ENCODE measurements at places on chromosomes 13 and 19. TPM values are rescaled to one million over a fixed set of nuclear protein-coding genes. Genes with fewer than 3 reads are reported as not detected.

GRCh38 chr13:89832827-89833226, 1514.7 kb upstream of the MIR17HG start:
- DNase-seq, result peak; percentile 10
- H3K27me3 ChIP-seq, result no peaks in the 10 kb centered on the region
- peak overlapping the region; percentile 43 for H3K27ac ChIP-seq
- H3K4me1 ChIP-seq, result peaks cover 10% of the 10 kb centered on the region

GRCh38 chr19:19185853-19186740, 5.9 kb downstream of the BORCS8 start:
- H3K27me3 ChIP-seq, result no peaks in the 10 kb centered on the region
- H3K36me3 ChIP-seq, result no peaks in the 10 kb centered on the region
- H3K4me3 ChIP-seq, result no peak overlapping the region
- DNase-seq, result peak; percentile 66
- H3K27ac ChIP-seq, result no peak overlapping the region

DNA sequence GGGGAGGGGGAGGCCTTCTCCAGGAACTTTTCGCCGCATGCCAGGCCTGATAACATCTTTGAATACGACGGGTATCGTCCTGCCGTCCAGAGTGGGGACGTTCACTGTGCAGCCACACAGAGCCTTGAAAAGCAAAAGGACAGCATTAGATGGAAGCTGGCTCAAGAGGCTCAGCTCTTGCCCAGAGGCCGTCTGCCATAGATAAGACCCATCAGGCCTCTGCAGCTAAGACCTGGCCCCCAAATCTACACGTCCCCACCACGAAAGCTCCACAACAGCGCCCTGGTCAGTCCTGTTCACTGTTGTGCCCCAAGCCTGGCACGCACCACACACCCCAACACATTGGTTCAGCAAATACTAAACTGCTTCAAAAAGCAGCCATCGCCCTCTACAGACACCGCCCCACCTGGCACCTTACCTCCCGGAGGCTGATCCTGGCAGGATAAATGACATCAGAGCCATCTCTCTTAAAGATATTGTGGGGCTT, 2.1 kb downstream of the DNAJB1 start:
- no peak overlapping the region for H3K4me3 ChIP-seq

- no peak for DNase-seq
- H3K36me3 ChIP-seq, result peaks cover 5% of the 10 kb centered on the region
- H3K27ac ChIP-seq, result no peak overlapping the region
Measured at GRCh38 chr19:49651029-49651819, 9.2 kb downstream of the SCAF1 start.

DNA sequence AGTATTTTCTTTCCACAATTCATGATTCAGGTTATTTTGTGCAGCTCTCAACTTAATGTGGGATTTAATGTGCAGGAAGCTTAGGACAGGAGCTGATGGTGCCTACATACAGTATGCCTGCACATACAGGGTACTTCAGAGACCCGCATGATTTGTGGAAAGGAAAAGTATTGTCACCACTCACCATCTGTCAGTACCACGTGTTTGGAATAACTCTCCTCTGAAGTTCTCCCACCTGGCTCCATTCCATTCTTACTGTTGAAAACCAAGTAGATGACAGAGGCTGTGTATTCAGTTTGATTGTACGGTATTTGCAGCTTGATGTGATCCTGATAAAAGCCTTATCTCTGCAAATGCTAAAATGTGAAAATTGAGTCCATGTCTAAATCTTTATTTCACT, 85.7 kb downstream of the ZAR1L start:
- H3K36me3 ChIP-seq, result no peaks in the 10 kb centered on the region
- H3K4me3 ChIP-seq, result no peak overlapping the region
- no peaks in the 10 kb centered on the region for H3K27me3 ChIP-seq
- H3K4me1 ChIP-seq, result peaks cover 36% of the 10 kb centered on the region

- H3K27me3 ChIP-seq, result no peaks in the 10 kb centered on the region
- H3K4me3 ChIP-seq, result no peak overlapping the region
- H3K27ac ChIP-seq, result no peak overlapping the region
- no peaks in the 10 kb centered on the region for H3K4me1 ChIP-seq
Measured at GRCh38 chr19:18776736-18777135, 14.4 kb downstream of the COMP start.

GRCh38 chr19:19964416-19964815, 63.7 kb downstream of the ZNF93 start:
- no peak for DNase-seq
- H3K4me1 ChIP-seq, result no peaks in the 10 kb centered on the region
- no peaks in the 10 kb centered on the region for H3K27me3 ChIP-seq
- H3K27ac ChIP-seq, result no peak overlapping the region

- H3K4me1 ChIP-seq, result peaks cover 76% of the 10 kb centered on the region
- no peak overlapping the region for H3K4me3 ChIP-seq
- DNase-seq, result peak; percentile 67
- H3K36me3 ChIP-seq, result 0 out of 2 replicates have a peak, but pooled peaks cover 2% of the 10 kb centered on the region
Measured at GRCh38 chr13:97256343-97256783, 34.2 kb downstream of the MBNL2 start.

DNA sequence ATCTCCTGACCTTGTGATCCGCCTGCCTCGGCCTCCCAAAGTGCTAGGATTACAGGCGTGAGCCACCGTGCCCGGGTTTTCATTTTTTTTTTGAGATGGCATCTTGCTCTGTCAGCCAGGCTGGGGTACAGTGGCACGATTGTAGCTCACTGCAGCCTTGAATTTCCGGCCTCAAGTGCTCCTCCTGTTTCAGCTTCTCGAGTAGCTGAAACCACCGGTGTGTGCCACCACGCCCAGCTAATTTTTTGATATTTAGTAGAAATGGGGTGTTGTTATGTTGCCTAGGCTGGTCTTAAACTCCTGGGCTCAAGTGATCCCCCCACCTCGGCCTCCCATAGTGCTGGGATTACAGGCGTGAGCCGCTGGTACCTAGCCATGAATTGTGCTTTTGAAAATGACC, 5.9 kb downstream of the ADAT3 start:
- no peak overlapping the region for H3K27ac ChIP-seq
- no peak for DNase-seq
- H3K27me3 ChIP-seq, result no peaks in the 10 kb centered on the region
- H3K4me1 ChIP-seq, result peaks cover 16% of the 10 kb centered on the region
- H3K36me3 ChIP-seq, result 0 out of 2 replicates have a peak, but pooled peaks cover 3% of the 10 kb centered on the region

- no peaks in the 10 kb centered on the region for H3K36me3 ChIP-seq
- H3K27me3 ChIP-seq, result peaks cover 2% of the 10 kb centered on the region
- H3K4me1 ChIP-seq, result peaks cover 54% of the 10 kb centered on the region
- peak overlapping the region; percentile 3 for H3K4me3 ChIP-seq
Measured at GRCh38 chr19:40603071-40603388, 1.9 kb downstream of the LTBP4 start.

DNA sequence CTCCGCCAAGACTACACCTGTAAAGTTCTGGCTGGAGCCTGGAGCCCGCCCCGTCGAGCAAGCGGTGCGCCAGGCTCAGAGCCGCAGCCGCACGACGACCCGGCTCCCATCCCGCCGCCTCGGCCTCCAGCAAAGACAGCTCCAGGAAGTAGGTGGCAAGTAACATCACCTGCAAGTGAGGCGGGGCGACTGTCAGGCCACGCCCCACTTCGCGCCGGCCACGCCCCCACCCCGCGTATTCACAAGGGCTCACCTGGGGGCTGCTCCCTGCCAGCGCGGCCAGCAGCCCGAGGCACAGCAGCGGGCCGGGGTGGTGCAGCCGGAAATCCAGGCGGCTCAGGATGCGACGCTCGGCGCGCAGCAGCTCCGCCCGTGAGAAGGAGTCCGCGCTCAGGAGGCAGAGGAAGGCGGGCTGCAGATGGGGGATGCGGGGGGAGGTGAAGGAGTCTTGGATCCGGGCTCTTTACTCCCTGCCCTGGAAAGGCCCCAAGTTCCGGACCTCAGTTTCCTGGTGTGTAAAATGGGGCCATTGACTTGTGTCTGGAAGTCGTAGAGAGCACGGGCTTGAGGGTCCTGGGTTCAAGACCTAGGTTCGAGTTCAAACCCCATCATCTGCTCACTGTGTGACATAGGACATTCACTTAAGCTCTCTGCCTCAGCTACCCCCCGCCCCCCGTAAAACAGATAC, 3.2 kb downstream of the CCNP start:
- H3K27ac ChIP-seq, result no peak overlapping the region
- no peaks in the 10 kb centered on the region for H3K36me3 ChIP-seq
- H3K4me1 ChIP-seq, result peaks cover 14% of the 10 kb centered on the region
- H3K27me3 ChIP-seq, result no peaks in the 10 kb centered on the region

GRCh38 chr13:79246578-79246949, 159.5 kb downstream of the RBM26 start:
- no peaks in the 10 kb centered on the region for H3K27me3 ChIP-seq
- no peak for DNase-seq
- H3K4me1 ChIP-seq, result no peaks in the 10 kb centered on the region
- no peaks in the 10 kb centered on the region for H3K36me3 ChIP-seq
- no peak overlapping the region for H3K27ac ChIP-seq

DNA sequence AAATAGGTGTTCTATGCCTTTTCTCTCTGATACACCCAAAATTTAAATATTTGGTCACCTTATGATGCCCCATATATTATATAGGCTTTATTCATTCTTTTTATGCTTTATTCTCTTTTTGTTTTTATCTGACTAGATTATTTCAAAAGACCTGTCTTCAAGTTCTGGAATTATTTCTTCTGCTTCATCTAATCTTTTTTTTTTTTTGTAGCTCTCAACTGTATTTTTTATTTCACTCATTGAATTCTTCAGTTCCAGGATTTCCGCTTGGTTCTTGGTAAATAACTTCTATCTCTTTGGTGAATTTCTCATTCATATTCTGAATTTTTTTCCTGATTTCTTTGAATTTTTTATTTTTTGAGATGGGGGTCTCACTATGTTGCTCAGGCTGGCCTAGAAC, 3.9 kb upstream of the CLEC4M start:
- no peaks in the 10 kb centered on the region for H3K36me3 ChIP-seq
- no peaks in the 10 kb centered on the region for H3K27me3 ChIP-seq
- no peaks in the 10 kb centered on the region for H3K4me1 ChIP-seq
- DNase-seq, result no peak

DNA sequence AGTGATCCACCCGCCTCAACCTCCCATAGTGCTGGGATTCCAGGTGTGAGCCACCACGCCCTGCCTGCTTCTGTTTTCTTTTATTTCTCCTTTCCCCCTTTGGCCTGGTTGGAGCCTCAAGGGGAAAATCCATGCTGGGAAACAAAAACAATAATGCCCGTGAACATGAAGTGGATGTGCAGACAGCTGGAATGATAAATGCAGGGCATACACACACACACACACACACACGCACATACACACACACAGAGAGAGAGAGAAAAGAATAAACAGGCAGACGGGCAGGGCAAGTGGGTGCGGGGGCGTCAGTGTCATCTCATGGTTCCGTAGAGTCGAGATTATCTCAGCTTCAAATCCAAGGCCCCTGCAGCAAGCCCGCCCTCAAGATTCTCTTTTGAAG, 4.4 kb upstream of the PLEKHF1 start:
- H3K36me3 ChIP-seq, result no peaks in the 10 kb centered on the region
- H3K27ac ChIP-seq, result no peak overlapping the region
- DNase-seq, result no peak
- no peaks in the 10 kb centered on the region for H3K27me3 ChIP-seq
- H3K4me1 ChIP-seq, result peaks cover 23% of the 10 kb centered on the region

GRCh38 chr13:73851104-73851503, 283.1 kb downstream of the KLF12 start:
- H3K4me1 ChIP-seq, result no peaks in the 10 kb centered on the region
- DNase-seq, result no peak
- no peak overlapping the region for H3K4me3 ChIP-seq
- H3K27me3 ChIP-seq, result no peaks in the 10 kb centered on the region

GRCh38 chr19:17629760-17630159, 58.4 kb downstream of the UNC13A start:
- H3K27me3 ChIP-seq, result no peaks in the 10 kb centered on the region
- H3K27ac ChIP-seq, result no peak overlapping the region
- no peaks in the 10 kb centered on the region for H3K36me3 ChIP-seq
- DNase-seq, result no peak
- no peaks in the 10 kb centered on the region for H3K4me1 ChIP-seq

DNA sequence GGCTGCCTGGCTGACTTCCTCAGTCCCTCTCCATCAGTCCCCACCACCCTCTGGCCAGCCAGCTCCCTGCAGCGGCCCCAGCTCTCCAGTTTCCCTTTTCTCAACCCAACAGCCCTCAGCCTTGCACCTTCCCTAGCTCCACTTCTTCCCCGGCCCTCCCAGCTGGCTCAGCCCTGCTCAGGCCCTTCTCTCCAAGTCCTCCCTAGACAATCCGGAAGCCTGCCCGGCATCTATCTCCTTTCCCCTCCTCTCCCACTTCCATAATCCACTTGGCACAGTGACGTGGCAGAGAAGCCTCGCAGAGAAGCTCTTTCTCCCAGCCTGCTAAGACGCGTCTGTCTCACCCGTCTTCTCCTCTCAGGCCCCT, 1.1 kb downstream of the UBXN6 start:
- no peaks in the 10 kb centered on the region for H3K27me3 ChIP-seq
- H3K36me3 ChIP-seq, result peaks cover 2% of the 10 kb centered on the region
- peak overlapping the region; percentile 70 for H3K27ac ChIP-seq
- H3K4me3 ChIP-seq, result peak overlapping the region; percentile 76

DNA sequence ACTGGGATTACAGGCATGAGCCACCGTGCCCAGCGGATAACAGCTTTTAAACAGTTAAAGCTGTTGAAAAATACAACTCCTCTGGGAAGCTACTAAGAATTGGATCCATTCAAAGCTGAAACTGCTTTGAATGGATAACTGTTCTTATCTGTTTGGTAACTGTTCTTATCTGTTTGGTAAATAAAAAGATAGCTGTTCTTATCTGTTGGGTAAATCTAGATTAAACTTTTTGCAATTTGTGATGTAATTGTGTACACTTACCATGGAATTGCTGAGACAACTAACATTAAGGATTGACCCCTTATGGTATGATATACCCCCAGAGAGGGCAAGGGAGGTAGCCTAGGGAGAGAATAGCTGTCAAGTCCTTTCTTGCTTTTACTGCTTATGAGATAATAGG, 27.9 kb upstream of the SPART start:
- no peak overlapping the region for H3K4me3 ChIP-seq
- peaks cover 7% of the 10 kb centered on the region for H3K4me1 ChIP-seq
- H3K27me3 ChIP-seq, result no peaks in the 10 kb centered on the region
- H3K27ac ChIP-seq, result no peak overlapping the region
- no peak for DNase-seq

GRCh38 chr19:3538965-3539755, at the start of gene TEKTIP1:
TEKTIP1 (plus strand) TSS chr19:3539174; CDS start chr19:3539178, 4 bp downstream.
- peak within 1 kb of the TSS; percentile 56 for H3K27ac ChIP-seq
- H3K4me3 ChIP-seq, result no peak within 1 kb of the TSS
- no peaks in the 10 kb centered on the region for H3K4me1 ChIP-seq
- no peaks in the 10 kb centered on the region for H3K36me3 ChIP-seq
- H3K27me3 ChIP-seq, result no peaks in the 10 kb centered on the region

- peaks cover 1% of the 10 kb centered on the region for H3K36me3 ChIP-seq
- H3K4me3 ChIP-seq, result no peak overlapping the region
- no peak for DNase-seq
- H3K4me1 ChIP-seq, result no peaks in the 10 kb centered on the region
- no peak overlapping the region for H3K27ac ChIP-seq
Measured at GRCh38 chr19:16429066-16429758, 42.6 kb downstream of the EPS15L1 start.

NALCN gene
- not detected for total RNA-seq

CD79A gene
- not detected for total RNA-seq

AMER2 gene
- not detected for total RNA-seq

C19orf33 gene
- total RNA-seq, result 12.7 TPM

ZNF274 gene
- total RNA-seq, result 21.6 TPM

OLFM2 gene
- total RNA-seq, result 0.34 TPM

NCAN gene
- total RNA-seq, result not detected
